ENCODE measurements at places on chromosomes 3 and 15.
A peak's percentile ranks its signal among the peaks of the same experiment; 100 is the strongest.

- DNase-seq = peak; percentile 42
Observed at GRCh38 chr3:141796889-141797781, 33.9 kb downstream of the GRK7 start.

DNA sequence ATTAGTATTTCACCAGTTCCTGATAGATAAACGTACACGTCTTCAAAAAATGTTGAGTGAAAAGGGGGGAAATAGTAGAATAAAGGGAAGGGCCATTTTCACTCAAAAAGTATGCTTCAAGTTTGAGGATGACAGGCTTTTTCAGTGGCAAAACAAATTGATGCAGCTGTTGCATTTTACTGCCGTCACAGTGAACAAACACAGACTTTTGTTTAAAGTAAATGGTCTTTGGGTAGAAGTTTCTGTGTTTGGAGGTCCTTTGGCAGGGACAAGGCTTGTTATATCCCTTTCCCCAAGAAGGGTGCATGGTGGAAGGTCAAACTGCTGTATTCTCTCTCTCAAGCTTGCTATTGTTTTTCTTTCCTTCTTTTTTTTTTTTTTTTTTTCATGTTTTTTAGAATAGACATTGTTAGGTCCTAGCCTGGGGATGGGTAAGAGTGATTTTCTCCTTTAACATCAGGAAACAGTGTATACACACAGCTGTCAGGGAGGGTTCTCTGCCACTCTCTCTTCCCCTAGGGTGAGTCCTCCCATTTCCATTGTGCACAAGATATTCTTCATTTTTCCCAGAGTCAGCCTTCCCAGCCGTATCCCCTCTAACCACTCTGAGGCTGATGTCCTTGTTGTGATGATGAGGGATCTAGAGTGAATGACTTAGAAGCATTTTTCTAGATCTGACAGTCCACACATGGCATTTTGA, 6.6 kb upstream of the SUCNR1 start:
- no peak for DNase-seq

GRCh38 chr3:120093911-120094775, at the start of gene GSK3B:
Gene GSK3B, minus strand, starts transcription at chr3:120094447. Its CDS starts 1,013 bp downstream, at chr3:120093434.
- DNase-seq = peak; percentile 71

DNA sequence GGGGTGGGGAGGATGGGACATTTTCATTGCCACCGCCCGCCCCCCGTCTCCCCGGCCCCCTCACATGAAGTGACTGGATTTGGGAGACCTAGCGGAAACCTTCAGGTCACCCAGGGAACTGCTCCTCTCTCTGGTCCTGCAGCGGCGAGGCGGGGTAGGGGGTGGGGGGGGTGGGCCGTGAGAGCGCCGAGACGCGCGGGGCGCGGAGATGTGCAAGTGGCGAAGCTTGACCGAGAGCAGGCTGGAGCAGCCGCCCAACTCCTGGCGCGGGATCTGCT, 712 bp upstream of the MME start:
- DNase-seq = no peak

DNA sequence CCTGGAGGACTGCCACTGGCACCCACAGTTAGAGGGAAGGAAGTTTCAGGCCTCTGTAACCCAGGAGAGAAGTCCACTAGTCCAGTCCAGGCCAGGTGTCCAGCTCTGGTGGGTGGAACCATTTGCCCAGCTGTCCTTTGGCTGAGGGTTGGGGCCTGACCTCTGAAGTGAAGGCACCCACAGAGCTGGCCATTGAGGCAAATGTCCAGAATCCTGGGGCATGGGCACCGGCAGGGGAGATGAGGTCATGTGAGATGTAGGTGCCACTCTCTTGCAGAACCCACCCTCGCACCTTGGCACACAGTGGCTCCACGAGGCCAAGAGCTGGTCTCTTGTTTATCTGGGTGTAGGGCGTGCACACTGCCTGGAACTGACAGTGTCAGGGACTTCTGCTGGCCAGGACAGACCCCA, 162.8 kb downstream of the SMAD6 start:
- DNase-seq = no peak

DNA sequence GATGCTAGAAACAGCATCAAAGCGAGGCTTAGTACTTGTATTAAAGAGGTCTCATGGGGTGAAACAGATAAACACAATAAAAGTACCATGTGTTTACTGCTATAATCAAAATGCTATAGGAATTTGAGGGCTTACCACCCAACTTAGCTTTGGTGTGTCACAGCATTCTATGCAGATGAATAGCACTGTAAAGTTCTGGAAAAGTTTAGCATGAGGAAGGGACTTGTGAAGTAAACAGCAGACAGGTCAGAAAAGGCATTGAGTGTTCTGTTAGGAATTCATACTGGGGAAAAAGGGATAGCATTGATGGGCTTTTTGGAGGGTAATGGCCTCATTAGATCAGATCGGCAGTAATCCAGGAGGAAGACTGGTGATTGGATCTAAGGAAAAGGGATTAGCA, 505.3 kb downstream of the NLGN1 start:
- no peak for DNase-seq

DNA sequence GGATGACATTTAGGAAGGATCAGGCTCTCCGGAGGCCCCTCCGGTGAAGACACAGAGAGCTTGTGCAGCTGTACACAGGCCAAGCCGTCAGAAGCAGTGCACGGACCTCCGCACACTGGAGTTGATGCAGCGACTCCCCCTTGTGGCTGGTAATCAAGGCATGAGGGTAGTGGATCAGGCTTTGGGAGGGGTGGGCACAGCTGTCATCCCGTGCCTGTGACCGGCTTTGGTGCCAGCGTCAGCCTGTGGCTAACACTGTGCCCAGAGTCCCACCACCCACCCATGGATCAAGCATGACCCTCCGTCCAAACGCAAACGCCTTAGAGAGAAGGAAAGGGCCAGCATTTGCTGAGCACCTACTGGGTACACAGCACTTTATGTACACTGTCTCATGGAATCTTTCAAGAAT, 8.2 kb upstream of the GRIP2 start:
- peak; percentile 36 for DNase-seq

GRCh38 chr3:187960820-187961219, 193.1 kb upstream of the LPP start:
- no peak for DNase-seq

DNA sequence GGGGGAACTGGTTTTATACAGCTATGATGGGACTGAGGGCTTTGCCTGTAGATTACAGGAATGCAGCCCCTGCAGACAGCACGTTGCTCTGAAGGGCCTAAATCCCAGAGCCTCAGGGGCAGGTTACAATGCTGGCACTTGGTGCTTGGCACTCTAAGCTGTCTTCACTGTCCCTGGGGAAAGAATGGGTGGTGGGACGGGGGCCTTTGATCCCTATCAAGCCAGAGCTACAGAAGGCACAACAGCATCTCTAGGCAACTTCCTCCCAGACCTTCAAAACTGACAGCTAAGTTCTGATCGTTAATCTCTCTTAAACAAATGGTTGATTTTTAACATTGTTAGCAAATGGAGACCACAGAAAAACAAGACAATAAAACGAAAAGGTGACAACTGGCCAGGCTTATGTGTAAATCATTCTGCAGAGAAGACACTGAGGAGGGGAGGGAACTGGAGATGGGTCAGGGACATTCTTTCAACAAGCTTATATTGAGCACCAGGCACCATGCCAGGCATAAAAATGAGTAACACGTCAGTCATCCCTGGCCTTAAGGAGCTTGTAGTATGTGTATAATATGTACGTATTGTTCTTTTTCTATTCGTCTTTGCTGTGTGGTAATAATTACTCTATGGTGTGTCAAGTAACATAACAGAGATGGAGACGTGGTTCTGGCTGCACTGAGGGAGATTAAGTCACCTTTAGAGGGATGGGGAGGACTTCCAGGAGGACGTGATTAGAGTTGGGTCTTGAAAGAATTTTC, 49.1 kb downstream of the CA12 start:
- no peak for DNase-seq

DNA sequence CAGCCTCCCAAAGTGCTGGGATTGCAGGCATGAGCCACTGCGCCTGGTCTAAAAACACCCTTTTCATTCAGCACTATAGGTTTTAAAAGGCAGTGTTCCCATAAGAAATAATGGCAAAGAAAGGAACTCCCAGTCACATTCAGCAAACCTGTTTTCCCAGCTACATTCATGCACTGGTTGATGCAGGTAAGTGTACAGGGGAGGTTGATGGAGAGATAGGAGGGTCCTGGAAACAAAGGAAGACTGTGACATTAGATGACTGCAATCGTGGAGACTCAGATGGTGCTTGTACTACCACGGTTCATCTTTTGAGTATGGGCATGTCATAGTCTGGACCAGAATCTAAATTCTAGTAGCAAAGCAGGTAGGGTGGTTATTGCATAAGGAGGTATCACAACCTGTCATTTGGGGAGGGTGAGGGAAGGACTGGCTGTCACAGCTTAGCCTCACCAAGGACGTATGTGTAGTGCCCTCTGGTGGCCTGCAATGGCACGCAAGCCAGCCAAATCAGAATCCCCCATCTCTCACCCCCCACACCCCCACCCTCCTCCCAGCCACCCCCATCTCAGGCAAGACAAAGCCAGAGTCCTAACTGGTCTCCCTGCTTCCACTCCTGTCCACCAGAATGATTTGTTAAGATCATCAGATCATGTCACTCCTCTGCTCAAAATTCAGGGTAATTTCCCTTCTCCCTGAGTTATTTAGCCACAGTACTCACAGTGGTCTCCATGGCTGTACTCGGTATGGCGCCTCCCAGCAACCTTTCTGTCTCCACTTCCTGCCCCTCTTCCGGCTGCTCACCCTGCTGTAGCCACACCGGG, 28.8 kb upstream of the UBL7 start:
- DNase-seq = peak; percentile 24

DNA sequence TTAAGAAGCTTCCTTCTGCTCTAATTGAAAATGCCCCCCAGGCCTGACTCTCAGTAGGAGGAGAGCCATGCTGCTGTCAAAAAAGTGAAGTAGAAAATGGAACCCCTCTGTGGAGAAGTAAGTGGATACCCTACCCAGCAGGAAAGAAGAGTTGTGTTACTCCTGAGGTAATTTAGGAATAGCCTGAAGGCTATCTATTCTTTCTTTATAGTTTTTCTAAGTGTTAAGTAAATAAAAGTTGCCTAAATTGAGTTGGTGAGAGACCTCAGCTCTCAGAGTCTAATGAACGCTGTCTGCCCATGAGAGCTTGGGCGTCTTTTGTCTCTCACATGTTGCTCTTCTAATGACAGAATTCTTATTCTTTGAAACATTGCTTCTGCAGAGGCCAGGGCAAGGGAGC, 116.2 kb downstream of the NSUN3 start:
- DNase-seq = no peak

DNA sequence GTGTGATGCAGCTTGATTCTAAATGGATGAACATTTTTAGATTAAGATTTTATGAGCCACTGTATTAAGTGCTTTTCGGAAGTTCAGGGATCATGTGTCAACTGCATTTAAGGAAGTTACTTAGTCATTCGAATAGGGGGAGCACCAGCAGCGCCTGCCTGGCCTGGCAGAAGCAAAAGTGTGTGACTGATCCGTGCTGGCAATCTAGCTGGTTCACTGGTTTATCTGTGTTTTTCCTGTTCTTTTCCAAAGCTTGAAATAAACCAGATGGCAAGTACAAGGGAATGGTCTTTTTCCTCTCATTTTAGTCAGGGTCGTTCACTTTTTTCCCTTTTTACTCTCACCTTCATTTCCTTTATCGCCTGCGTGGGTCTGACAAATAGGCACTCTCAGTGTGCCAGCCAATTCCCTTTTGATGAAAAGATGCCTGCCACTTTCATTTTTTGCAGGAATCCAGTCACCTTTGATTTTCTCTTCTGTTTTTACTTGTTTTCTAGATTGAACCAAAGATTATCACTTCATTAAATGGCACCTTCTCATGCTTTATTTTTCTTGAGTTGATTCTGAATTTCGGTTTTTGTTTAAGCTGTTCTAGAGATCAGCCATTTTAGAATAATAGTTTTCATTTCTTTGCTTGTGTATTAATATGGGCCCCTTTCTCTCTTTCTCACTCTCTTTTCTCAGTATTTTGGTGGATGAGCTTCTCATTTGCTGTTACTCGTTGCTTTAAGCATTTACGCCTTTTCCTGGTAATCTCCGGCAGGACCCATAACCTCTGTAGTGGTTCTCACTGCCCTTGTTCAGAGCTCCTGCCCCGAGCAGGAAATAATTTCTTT, 2.8 kb downstream of the ABHD2 start:
- peak; percentile 79 for DNase-seq

- no peak for DNase-seq
Observed at GRCh38 chr3:101868534-101869464, 19.5 kb downstream of the NFKBIZ start.

GRCh38 chr3:18987862-18988447, 160.4 kb upstream of the KCNH8 start:
- DNase-seq = no peak

- no peak for DNase-seq
Observed at GRCh38 chr15:68379759-68380290, 52.1 kb downstream of the ITGA11 start.

DNA sequence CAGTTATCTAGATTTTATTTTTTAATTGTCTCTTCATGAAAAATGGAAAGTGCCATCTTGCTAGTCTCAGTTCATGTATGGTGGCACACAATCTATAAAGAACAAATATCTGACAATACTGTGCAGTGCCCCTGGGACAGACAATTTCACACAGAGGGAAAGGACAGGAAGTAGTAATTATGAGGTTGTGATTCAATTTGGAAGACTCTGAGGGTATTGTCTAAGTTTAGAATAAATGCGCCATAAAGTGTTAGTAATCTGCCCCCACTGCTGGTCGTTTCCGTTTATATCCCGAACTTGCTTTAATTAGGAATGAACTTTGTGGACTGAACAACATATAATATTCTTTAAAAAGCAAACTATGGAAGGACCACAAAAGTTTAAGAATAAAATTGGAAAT, 196.4 kb upstream of the SLC24A5 start:
- no peak for DNase-seq

DNA sequence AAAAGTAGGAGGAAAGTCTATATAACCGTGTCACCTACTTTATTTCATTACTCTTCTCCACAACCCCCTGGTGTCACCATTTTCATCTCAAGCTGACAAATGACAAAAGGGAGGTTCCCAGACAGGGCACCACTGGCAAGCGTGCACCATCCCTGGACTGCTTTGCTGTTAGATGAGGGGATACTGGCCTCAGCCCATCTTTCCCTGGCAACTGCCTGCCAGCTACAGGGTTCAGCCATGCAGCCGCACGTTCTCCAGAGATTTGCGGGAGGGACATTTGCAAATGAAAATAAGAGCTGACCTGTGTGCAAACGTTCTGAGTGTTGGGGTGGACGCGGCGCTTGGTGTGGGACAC, 660 bp downstream of the UROC1 start:
- no peak for DNase-seq

DNA sequence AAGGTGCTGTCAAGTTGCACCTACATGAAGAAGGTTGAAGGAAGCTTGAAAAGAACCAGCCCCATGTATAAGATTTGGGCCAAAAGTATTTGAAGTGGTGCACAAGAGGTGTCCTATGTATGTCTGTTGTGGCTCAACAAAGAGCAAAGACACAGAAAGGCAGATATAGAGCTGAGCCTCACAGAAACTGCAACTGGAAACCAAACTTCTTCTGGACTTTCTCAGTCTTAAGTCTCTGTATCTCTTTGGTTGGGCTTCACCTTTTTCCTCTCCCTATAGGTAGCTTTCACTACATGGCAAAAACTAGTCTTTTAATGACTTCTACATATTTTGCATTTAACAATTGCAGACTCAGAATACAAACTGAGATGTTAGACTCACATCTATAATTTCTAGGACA, 8.8 kb upstream of the CMC1 start:
- DNase-seq = no peak

GRCh38 chr3:52889901-52890300, 7.4 kb downstream of the STIMATE start:
- no peak for DNase-seq

- DNase-seq = no peak
Observed at GRCh38 chr15:28969511-28970085, 83.8 kb downstream of the APBA2 start.

GRCh38 chr15:96431786-96432185, 101.3 kb downstream of the NR2F2 start:
- no peak for DNase-seq
